ENCODE measurements at places on chromosomes 16 and 17.

- DNase-seq, result no peak
Measured at GRCh38 chr17:54887787-54888186, 12.9 kb upstream of the TOM1L1 start.

GRCh38 chr17:37567137-37567536, 42.1 kb downstream of the SYNRG start:
- no peak for DNase-seq

- no peak for DNase-seq
Measured at GRCh38 chr16:47571711-47572110, 110.6 kb downstream of the PHKB start.

GRCh38 chr17:17143501-17143900, 62.6 kb downstream of the PLD6 start:
- no peak for DNase-seq

DNA sequence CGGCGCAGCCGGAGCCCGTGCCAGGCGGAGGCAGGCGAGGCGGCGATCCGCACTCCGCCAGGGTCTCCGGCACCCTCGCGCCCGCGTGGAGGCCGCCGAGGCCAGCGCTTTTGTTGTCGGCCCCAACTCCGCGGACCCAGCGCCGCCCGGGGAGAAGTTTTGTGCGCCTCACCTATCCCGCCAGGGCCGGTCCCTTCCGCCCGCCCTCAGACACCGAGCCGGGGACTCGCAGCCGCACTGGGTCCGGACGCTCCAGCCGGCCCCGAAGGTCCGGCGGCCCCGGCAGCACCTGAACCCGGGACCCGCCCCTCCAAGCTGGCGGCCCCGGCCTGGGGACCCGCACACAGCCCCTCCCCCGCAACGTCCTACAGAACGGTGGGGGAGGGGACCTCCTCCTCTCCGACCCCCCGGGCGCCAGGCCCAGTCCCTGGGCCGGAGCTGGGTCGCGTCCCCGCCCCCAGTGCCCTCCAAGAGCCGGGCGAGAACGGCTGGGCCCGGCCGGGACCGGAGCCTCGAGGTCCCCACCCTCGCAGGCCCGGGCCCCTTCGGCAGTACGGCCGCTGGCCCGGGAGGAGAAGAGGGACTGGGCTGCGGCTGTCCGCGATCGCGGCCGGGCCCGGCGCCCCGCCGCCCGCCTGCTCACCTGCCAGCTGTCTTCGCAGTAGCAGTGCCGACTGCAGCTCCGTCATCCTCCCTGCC, 698 bp downstream of the UBE2G1 start:
- no peak for DNase-seq

GRCh38 chr16:70388006-70388680, 41.4 kb downstream of the DDX19A start:
- DNase-seq, result no peak

DNA sequence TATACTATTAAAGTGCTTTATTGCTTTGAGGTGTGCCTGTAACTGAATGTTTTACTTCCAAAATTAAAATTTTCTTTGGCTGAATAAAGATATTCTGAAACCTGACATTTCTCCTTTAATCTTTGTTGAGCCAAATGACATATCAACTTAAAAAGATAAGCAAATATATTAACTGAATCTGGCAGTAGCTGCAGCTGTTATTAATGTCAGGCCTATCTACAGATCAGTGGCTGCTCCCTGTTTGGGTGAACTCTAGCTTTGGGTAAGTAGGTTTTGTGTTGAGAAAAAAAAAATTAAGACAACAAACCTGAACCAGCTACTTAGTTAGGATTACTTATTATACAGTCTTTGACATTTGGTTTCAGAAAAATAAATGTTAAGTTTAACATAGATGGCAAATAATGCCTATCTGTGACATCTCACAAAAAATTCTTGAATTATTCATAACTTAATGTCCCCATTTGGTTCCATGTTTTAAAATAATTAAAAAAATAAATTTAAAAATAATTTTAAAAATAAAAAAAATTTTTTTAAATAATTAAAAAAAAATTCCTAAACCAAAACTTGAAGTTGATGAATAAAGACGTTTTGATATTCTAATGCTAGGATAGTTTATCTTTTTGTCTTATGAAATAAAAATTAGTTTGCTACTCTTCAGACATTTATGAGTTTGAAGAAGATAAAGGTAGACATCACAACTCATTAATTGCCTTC, 19.8 kb downstream of the CPD start:
- no peak for DNase-seq

DNA sequence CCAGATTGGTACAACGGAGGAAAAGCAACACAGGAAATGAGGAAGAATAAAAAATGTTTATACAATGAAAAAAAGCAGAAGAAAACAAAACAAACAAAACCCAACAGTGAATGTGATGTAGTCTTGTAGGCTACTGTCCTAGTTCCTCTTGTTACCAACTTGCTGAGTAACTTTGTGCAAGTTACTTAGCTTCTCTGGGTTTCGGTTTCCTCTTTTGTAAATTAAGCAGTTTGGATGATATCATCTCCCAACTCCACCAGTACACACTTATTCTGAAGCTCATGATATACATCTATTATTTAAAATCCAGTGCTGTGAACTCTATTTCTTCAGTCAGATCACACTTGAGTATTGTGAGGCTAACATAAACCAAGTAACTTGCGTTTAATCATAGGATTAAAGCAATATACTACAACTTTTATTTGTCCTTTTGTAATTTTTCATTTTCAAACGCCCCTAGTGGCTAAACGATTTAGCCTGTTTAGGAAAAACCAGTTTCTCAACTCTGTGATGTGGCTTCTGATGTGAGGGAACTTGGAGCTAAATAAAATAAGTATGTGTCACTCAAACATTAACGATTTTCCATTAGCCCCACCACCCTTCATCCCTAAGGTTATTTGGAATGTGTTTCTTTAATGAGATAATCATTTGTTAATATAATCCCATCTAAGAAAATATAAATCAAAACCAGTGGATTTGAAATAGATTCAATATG, 1.4 kb upstream of the UNK start:
- DNase-seq, result no peak

DNA sequence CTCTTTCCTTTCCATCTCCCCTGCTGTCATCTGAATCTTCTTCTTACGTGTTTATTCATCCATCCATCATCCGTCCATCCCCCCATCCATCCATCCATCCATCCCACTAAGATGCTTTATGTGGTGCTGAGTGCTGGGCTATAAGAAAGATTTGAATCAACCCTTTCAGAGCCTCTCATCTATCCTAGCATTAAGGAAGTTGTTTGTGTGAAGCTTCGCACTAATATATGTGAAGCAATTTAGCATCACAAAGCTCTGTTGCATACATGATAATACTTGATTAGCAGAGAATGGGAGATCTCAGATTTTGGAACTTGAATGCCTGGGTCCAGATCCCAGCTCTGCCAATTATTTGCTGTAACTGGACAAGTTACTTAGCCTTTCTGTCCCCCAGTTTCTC, 255.7 kb downstream of the SHISA9 start:
- DNase-seq, result no peak

GRCh38 chr17:57832314-57833178, 17.3 kb downstream of the MRPS23 start:
- DNase-seq, result no peak

DNA sequence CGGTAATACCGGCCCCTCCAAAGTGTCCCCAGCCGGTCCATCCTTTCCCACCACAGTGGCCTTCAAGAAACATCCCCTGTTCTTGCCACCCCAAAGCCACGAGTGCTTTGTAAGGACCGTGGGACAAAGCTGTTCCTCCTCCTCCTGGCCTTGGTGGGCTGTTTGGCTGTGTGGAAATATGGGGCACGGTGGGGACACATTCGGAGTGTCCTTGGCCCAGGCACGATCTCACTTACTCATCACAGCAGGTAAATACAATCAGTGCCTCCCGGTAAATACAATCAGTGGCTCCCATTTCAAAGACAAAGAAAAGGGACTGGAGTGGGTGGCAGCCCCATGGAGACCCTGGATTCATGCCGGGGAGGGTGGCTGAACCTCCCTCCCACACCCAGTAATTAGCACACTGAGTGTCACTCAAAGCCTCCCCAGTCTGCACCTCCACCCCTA, 10.4 kb downstream of the SCN4A start:
- no peak for DNase-seq

DNA sequence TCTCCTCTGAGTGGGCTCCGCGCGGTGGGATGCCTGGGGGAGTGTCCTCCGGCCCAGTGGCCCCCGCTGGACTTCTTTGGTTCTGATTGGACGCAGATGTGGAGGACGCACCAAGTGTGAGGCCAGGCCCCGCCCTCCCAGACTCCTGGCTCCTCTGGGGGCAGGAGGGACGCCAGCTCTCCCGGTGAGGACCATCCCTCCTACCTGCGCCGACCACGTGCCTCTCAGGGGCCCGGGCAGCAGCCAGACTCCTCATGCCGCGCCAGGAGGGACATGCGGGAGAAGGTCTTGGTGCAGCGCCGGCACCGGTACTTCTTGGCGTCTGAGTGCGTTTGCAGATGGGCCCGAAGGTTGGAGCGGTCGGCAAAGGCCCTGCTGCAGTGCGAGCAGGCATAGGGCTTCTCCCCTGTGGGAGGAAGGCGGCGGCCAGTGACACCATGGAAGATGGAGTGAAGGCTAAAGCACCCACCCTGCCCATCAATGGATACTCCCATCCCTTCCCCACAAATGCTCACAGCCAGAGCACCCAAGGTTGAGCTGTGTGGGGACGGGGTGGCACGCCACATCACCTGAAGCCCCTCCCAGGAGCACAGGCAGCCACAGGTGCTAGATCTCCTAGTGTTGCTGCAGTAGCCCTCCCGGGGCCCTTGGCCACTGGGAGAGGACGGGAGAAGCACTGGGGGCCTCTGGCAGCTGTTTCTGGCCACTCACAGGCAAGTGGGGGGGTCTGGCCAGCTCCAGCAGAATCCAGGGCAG, 7.9 kb downstream of the SNAI3 start:
- no peak for DNase-seq

DNA sequence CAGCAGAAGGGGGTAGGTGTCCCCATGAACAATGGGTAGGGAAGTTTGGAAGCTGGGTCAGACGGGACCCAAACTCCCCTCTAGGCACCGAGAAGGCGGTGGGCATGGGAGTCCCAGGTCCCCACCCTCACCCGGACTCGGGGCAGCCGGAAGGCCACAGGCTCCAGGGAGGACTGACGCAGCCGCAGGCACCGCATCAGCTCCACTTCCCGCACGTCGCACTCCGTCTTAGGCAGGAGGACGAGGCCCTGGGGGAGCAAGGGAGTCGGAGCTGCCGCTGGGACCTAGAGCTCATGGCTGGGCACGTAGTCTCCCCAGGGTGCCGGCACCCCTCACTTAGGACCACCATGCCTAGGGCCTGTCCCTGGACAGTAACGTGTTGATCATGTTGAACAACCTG, 7.1 kb upstream of the PAM16 start:
- no peak for DNase-seq
